ENCODE measurements at places on chromosomes 7 and 10. TPM values are rescaled to one million over a fixed set of nuclear protein-coding genes. Genes with fewer than 3 reads are reported as not detected.

Gene HOGA1
- not detected for total RNA-seq

GRCh38 chr10:121438333-121438732 is 159.9 kb downstream of the FGFR2 start:
- no peak for DNase-seq

DNA sequence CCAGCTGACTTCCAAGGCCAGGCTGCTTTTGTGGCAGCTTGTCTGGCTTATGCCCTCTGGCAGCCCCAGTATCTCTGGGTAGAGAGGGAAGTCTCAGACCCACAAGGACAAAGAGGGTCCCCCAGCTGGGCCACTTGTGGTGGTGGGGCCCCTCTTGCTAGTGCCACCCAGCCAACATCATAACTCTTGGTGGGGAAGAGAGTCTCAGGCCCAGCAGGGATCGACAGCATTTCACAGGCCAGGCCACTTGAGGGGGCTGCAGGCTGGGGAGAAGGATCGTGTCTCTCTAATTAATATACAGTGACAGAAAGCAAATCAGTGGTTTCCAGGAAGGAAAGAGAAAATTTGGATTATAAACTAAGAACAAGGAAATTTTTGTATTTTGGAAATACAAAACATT is 76.0 kb downstream of the TYW1B start:
- DNase-seq = no peak

DNA sequence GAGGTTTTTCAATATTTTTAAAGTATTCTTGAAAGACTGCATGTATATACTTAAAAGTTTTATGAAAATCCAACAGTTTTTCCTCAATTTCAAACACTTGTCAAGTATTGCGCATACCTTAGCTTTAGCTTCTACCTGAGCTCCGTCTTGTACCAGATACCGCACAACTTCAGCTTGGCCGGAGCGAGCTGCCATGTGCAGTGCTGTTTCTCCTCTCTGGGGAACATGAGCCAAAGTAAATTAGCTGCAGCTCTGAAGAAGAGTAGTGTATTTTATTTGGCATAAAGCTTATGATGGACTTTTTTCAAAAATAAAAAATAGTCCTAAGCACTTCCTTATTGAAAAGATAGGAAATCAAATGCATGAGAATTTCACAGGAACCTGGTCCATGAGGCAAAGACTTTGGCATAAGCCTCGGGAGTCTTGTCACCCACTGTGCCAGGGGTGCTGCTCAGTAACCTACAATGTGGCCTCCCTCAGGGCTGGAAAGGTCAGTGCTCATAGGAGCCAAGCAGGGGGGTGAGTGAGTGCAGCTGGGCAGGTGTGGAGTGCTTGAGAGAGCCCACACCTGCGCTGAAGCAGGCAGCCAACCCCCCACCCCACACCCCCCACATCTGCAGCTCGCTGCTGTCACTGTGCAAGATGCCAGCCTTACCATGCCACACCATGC is 189.5 kb downstream of the ANK3 start:
- DNase-seq = no peak

DNA sequence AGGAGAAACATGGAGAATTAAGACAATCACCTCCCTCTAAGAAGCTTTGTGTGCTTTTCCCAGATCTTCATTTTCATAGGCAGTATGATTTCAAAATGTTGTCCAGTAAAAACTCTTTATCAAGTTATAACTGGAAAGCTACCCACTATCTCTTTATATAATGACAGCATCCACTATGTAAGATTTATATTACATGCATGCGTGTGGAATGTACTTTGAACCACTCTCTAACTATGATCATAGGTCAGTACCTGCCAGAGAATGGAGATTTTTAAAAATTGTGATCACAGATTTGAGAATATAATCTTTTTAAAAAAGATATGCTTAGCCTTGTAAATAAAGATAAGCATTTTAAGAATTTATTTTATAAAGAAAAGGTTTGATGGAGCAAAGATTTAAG is 17.9 kb downstream of the PAPSS2 start:
- DNase-seq = no peak

Measured in activated T-helper 2 cell treated with anti-CD3 and anti-CD28 coated beads, Interferon-gamma antibody, Interleukin-2, Interleukin-4, amounts not matched to agents 10 μg/mL and 5 μg/mL and 100 μg/mL, durations not matched to agents 14 hours and 24 hours and 36 hours (primary cell).